ENCODE measurements at places on chromosomes 3 and 15.

- DNase-seq: no peak
These were observed 361.4 kb downstream of the CHL1 start for GRCh38 chr3:557972-558371.

DNA sequence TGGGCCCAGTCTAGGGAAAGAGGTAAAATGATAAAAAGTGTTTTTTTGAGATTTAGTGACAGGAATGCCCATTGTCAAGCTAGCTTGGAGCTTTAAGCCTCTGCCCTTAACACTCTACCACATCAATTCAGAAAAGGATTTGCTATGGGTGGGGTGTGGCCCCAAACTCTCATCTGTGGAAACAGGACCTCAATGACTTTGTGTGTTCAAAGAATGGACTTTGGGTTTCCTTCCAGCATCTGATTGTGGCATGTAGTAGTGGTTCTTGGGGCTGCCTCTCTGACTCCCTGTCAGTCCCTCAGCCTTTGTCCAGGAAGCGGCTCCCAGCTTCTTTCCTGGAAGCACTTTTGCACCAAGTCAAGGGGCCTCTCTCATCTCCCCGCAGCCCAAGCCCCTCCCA lies 56.1 kb downstream of the CCNL1 start:
- DNase-seq: no peak

- no peak for DNase-seq
These were observed 193.2 kb downstream of the MEX3B start for GRCh38 chr15:81852411-81853149.

GRCh38 chr15:85625856-85626255 lies 168.9 kb downstream of the KLHL25 start:
- DNase-seq: peak; percentile 55

GRCh38 chr15:64851503-64851840 lies 9.8 kb downstream of the PLEKHO2 start:
- DNase-seq: no peak

DNA sequence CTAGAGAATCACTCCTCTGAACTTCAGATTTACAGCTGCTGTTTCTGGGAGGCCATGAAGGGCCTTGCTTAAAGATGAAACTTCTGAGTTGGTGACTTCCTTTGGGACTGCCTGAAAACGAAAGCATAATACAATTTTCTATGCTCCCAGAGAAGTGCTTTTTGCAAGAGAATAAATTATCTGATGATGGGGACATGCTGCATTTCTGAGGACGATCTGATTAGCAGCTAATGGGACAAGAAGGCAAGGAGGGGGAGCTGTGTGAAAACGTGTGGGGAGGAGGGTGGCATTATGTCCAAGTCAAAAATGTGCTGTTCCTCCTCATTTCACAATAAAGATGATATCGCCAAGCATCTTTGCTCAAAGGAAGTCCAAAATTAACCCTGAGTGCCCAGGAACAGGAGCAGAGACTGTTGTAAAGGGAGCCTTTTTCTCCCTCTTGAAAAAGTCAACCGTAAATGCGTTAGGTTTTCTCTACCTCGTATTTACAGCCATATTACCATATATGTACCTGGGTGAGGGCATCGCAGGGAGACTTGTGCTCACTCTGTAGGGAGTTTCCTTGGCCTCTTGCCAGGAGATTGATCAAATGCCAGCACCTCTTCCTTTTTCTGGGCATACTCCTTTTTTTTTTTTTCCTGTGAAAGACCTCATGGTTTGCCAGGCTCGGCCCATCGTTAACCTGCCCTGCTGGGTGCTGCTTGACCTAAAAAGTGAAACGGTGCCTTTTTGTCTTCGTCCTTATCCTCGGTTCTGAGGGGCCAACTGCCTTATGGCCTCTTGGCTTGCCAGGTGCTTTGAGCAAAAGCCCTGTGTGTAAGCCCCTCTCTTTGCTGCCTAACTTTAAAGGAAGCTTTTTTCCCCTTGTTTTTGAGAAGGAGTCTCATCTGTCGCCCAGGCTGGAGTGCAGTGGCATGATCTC lies 11.5 kb downstream of the ITPR1 start:
- peak; percentile 50 for DNase-seq

DNA sequence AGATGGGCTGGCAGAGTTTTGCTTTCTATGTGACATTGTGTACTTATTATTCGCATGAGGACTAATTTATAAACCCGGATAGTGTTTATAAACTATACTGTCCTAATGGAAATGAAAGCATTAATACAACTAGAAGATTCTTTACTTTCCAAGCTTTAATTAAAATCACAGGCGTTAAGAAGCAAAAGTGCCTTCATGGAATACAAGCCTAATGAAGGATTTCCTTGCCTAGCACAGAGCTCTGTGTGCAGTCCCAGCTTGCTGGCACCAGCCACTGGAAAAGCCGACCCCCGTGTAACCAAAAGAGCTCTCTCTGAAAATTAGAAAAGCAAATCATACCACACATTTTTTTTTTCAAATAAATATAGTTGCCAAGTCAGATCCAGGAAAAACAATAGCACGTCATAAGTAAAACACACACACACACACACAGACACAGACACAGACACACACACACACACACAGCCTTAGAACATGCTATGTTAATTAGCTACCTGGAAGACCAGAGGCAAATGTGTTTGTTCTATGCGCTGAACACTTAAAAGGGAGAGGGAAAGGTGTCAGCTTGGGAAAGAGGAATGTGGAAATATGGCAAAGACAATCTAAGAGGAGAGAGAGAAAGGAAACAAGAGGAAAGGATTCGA lies 1084.2 kb downstream of the TUSC7 start:
- no peak for DNase-seq

GRCh38 chr3:16069149-16069922 lies 105.1 kb upstream of the GALNT15 start:
- DNase-seq: no peak

DNA sequence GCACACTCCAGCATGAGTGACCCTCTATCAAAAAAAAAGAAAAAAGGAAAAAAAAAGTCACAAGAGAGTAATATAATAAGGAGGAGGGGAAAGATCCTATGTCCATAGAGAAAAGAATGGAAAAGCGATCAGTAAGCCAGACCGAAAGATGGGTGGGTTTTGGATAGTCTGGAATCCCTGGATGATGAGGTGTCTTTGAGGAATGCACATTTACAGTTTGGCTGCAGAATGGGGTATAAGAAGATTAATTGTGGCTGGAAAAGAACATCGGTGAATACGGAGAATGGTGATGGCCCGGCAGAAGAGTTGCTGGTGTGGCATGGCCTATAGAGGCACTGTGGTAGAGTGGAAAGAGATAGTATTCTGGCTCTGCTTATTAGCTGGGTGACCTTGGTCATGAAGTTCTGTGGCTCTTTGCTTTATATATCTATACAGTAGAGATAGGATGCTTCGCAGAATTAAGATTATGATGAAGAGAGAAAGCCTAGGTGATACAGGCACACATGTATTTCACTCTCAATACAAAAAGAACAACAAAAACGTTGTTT lies 187.9 kb downstream of the AKAP13 start:
- DNase-seq: no peak

- DNase-seq: no peak
These were observed 14.1 kb downstream of the UBP1 start for GRCh38 chr3:33426068-33426467.

GRCh38 chr3:72310419-72311380 lies 525.8 kb upstream of the PROK2 start:
- peak; percentile 31 for DNase-seq

DNA sequence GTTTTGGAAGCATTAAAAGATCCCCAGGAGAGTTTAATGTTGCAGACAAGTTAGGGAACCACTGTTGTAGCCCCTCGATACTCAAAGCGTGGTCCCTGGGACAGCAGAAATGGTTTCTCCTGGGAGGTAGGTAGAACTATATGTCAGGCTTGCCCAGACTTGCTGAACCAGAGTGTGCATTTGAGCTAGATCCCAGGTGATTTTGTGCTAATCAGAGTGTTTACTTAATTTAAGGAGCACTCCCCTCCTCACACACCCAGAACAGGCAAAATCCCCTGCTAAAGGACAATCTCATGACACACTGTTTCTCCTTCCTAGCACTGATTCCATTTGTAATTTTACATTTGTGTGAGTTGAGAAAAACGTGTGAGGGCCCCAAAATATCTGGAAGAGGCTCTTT lies 24.3 kb downstream of the LMCD1 start:
- DNase-seq: no peak
